ENCODE measurements at places on chromosomes 5 and 9.

DNA sequence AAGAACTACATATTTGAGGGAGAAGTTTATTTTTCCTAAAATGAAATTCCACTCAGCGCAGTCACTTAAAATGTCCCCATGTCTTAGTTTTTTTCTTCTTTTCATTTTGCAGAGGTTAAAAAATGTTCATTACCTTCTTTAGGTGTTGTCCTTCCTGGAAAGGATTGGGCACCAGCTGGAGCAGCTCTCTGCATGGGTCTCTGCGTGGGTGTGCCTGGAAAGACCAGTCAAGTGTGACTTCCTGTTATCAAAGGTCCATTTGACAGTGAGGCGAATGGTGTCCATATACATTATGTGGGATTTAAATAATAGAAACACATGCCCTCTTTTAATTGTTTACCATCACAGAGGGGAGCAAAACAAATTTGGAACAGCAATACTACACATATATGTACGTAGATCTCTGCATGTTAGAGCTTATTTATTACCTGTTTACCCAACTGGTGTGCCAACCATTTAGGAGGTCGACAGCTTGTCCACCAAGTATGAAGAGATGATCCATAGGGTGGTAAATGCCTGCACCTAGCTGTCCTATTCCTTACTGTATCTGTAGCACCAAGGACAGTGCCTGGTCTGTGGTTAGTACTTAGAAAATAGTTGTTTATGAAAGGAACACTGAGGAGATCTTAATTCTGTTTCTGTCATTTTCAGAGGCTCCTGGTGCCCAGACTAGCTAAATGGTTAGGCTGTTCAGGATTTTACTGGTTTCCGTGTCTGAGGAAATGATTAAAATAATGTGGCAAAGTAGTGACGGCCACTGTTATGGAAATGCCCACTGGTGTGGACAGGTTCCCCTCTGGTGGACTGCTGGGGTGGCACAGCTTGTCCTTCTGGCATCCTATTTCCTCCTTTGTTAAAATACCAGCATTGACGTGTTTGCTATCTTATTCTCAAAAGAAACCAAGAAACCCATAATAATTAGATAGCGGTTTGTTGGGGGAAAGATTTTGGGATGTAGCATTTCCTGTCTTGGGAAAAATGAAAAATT is 200.4 kb downstream of the MAST4 start:
- no peak for DNase-seq

GRCh38 chr5:68529581-68529980 is 314.0 kb downstream of the PIK3R1 start:
- DNase-seq, result no peak

DNA sequence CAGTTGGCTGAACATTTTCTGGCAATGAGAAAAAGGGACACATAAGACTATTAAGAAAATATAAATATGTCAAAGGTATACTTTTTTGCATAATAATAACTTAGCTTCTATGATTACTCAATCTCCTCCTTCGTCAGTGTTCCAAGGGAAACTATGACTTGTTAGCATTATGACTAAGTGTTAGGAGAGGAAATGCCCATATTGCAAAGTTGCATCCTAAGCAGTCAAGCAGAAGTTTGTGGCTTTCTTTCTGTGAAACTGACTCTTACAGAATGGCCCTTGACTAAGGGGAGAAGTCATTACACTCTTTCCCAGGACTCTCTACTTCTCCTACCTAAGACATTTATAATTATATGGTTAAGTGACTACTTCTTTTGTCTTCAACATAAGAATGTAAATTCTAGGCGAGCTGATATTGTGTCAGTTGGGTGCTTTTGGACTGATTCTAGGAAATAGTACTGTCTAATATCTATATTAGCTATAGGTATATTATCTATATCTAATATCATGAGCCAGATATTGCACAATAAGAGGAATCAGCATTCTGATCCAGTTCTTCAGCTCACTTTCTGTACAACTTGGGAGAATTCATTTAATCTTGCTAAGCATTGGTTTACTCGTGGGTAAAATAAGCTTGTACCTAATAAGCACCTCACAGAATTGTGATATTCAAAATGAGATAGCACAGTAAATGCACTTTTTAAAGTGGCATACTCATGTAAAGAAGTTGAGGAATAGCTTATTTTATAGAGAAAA is 16.4 kb upstream of the SPINK6 start:
- DNase-seq, result no peak

- DNase-seq, result no peak
Measured at GRCh38 chr9:107631788-107632187, 142.2 kb upstream of the KLF4 start.

DNA sequence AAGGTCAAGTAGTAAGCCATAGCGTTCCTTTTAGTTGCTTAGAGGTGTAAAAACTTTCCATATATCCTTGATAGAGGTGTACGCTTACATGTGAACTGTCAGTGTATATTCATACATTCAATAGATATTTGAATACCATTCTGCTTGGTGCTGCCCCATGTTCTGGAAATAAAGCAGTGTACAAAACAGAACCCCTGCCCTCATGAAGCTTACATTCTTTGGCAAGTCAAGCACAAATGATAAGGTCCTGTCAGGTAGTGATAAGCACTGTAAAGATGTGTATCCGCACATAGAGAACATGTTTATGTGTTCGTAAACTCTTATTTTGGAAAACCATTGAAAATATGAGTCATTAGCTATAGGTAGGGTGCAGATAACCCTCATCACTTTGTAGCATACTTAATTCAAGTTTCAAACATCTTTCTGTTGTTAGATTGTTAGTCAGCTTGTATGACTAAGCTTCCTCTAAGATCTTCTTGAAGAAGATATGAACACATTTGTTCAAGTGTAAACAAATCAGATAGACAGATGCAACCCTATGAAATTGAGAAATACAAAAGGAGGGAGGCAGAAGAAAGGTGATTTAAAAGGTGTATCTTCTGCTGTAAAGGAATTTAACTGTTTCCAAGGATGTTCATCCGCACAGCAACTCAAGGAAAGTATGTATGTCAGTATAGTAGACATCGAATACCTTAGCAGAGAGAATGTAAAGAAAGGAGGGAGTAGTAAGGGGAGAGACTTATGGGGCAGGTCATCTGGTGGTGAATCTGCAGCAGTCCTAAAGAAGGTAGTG is 1.6 kb downstream of the GTF3C4 start:
- no peak for DNase-seq

- no peak for DNase-seq
Measured at GRCh38 chr5:72392326-72392733, 72.2 kb downstream of the PTCD2 start.

All from neural progenitor cell (in vitro differentiated cells).